ENCODE measurements at places on chromosomes 4 and X. TPM values are rescaled to one million over a fixed set of nuclear protein-coding genes. Genes with fewer than 3 reads are reported as not detected.

Gene PNMA6A
- total RNA-seq: not detected

Gene GPR82
- not detected for total RNA-seq

Gene ETDA
- not detected for total RNA-seq

Gene ARR3
- not detected for total RNA-seq

Gene VCX2
- 0.13 TPM for total RNA-seq

Gene CCDC120
- total RNA-seq: not detected

Gene FHIP1A
- total RNA-seq: 11.7 TPM

Measured in HT1080 (cell line).